ENCODE measurements at places on chromosomes 11 and 22.

GRCh38 chr11:44805596-44805995 lies 78.8 kb downstream of the TSPAN18 start:
- DNase-seq = no peak

- no peak for DNase-seq
Measured at GRCh38 chr22:36101756-36102155, 58.8 kb downstream of the APOL3 start.

- no peak for DNase-seq
Measured at GRCh38 chr22:47084226-47084625, 321.8 kb downstream of the TBC1D22A start.

DNA sequence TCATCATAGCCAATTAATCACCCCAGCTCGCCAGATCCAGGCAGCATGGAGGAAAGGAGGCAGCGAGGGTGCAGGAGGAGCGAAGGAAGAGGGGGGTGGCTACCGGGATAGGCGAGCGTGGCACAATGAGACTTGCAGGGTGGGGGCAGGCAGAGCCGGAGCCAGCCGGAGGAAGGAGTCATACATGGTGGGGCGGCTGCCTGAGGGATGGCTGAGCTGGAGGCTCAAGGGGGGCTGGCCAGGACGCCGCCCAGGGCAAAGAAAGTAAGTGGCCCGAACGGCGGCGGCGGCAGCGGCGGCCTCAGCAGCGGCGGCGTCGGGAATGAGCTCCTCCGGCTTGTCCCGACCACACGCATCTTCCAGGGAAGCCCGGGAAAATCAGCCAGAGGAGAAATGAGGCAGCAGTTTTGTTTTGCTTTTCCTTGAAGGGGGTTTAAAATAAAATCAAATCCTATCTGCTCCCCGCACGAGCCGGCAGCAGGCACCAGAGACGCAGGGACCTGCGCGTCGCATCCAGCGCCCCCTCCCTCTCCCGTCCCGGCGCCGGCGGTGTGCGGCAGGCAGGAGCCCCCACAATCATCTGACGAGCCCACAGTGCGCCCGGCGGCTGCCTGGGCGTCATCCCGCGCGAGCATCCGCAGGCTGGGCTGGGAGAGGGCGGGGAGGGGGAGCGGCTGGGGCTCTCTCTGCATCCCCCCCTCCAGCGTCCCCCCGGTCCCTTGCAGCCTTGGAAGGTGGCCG lies 263.6 kb downstream of the CTTN start:
- DNase-seq = no peak
